DMS153 (cell line): ENCODE measurements at places on chromosomes 3 and 15.

DNA sequence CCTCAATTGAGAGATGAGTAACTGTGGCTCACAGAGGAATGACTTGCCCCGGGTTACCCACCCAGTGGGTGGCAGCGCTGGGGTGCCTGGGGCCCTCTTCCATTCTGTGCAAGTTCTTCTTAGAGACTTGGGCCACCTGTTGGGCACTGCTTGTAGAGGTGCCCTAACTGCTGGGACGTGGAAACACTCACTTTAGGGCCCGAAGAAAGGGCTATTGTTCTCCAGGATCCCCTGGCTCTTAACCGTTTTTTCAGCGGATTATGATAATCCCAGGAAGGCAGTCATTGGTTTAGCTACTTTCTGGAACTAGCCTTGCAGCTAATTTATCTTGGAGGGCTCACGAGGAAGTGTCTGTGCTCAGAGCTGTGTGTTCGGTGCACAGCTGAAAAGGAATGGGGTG lies 66.0 kb upstream of the GCNT3 start:
- DNase-seq: no peak

DNA sequence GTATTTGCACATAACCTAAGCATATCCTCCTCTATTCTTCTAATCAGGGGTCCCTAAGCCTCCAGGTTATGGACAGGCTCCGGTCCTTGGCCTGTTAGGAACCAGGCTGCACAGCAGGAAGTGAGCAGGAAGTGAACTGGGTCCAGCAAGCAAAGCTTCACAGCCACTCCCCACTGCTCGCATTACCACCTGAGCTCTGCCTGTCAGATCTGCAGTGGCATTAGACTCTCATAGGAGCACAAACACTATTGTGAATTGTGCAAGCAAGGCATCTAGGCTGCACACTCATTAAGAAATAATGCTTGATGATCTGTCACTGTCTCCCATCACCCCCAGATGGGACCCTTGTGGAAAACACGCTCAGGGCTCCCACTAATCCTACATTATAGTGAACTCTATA lies 9.8 kb downstream of the MSL2 start:
- DNase-seq: peak; percentile 13

- no peak for DNase-seq
These were observed 33.2 kb downstream of the PML start for GRCh38 chr15:74027688-74028087.

DNA sequence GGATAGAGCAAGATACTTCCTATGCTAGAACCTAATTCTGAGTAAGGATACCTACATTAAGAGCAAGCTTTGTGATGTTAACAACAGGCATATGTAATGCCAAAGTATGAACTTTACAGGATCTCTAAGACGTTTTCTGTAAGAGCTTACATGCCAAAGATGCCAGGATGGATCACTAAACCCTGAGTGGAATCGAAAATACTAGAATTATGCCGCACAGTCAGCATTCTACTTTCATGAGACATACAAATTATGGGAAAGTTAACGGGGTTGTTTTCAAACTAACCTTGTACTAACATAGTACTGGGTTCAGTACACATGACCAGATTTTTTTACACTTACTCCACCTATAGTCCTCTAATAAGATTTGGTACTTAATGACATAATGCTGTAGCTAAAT lies 55.1 kb downstream of the AAGAB start:
- no peak for DNase-seq

GRCh38 chr15:68589783-68590710 lies 11.3 kb downstream of the CORO2B start:
- no peak for DNase-seq

DNA sequence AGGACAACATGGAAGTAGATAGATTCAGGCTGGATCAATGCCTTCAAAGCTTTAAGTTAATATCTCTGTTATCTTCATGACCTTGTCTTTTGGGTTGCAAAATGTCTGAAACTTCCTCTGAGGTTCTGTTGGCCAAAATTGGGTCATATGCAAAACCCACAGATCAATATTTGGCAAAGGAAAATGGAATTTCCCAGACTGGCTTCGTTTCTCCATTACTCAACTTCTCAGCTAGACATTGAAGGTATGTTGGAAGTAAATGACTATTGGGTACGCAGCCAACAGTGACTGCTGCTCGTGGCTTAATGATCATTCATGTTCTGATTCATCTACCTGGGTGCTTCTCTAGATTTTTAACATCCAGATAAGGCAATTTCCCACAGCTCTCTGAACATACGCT lies 675.4 kb upstream of the SGO1 start:
- no peak for DNase-seq

- no peak for DNase-seq
These were observed 189.8 kb downstream of the NTRK3 start for GRCh38 chr15:88066636-88067330.

- DNase-seq: no peak
These were observed 99.6 kb downstream of the TMCC1 start for GRCh38 chr3:129793942-129794310.

DNA sequence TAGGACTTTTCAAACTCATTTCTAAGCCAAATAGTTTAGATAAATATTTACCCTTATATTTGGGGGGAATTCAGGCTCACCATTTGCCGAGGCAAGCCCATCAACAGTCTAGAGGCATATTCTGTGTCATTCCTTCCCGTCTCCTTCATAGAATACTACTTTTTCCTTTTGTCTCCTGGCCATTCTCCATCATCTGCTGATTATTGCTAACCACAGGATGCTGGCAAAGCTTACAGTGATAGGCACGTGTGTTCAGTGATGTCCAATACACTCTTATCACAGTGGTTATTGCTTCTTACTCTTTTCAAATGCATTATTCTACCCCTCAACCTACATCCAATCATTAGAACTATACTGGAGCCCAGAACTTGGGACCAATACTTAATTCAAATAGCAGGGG lies 130.6 kb upstream of the ZBED2 start:
- DNase-seq: no peak

DNA sequence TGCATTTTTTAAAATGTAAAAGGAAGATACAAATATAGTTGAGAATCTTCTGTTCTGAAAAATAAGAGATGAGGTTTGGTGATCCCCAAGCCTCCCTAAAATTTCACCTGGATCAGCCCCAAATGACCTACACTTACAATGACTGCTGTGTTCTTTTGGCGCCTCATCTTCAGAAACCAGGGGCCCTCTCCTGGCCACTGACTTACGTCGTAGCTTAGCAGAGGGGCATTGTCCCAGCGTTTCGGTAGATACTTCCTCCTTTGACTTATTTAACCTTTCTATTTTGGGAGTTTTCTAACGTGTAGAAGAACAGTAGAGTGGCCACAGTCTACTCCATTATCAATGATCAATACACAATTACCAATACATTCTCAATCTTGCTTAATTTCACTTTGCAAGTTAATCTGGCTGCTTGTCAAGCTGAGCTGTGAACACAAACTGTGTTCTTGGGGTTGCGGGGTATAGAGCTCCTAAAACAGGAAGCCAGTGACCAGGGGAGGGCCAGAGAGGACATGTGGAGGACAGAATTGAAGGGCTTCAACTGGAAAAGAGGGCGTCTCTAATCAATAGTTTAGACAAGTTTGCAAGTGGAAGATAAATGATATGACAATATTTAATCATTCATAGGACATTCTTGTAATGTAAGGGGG lies 419.5 kb downstream of the LPP start:
- no peak for DNase-seq
